T-helper 9 cell (primary cell): ENCODE measurements at places on chromosomes 1 and 21.

- DNase-seq = no peak
These were observed 80.4 kb downstream of the MAN1A2 start for GRCh38 chr1:117447661-117448060.

DNA sequence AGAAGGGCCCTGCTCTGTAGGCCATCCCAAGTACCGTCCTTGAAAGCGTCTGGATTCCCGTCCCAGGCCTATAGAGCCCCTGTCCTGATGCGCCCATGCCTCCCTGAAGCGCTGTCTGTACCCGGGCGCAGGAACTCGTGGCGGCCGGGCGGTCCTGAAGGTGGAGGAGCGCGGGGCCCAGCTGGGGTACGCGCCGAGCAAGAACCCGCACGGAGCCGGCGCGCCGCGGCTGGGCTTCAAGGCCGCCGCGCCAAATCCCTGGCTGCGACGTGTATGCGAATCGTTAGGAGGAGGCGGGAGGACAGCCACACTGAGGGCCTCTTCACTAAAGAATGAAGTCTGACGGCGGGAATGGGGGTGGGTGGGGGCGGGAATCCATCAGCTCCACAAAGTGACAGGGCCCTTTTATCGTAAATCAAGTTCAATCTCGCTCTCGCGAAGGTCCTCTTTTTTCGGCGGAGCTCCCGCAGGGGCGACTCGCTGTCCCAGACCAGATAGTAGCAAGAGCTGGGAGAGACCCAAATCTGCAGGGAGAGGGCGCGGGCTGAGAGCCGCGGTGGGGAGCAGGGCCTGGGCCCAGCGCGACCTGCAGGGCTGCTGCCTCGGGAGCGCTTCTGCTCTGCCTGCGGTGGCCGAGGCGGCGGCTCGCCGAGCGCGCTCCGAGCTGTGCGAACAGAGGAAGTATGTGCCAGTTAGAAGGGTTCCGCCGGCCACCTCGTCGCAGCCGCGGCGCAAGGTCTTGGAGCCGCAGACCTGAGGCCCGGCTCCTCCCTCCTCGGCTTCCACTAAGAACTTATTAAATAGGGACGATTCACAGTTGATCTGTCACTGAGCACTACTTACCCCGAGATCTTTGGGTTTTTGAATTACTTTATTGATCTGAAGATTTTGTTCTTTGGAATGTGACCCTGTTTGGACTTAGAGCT lies 10.4 kb downstream of the BARHL2 start:
- DNase-seq = no peak

DNA sequence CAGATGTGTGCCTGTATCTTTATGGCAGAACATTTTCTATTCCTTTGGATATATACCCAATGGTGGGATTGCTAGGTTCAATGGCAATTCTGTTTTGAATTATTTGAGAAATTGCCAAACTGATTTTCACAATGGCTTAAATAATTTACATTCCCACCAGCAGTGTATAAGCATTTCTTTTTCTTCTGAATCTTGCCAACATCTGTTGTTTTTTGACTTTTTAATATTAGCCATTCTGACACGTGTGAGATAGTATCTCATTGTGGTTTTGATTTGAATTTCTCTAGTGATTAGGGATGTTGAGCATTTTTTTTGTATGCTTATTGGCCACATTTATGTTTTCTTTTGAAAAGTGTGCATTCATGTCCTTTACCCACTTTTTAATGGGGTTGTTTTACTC lies 864.3 kb upstream of the ADAMTS5 start:
- no peak for DNase-seq

- DNase-seq = no peak
These were observed 1.6 kb downstream of the CLIC6 start for GRCh38 chr21:34670220-34670961.

- DNase-seq = no peak
These were observed 21.6 kb downstream of the HUNK start for GRCh38 chr21:31894457-31894856.

GRCh38 chr1:208166340-208167138 lies 77.6 kb downstream of the PLXNA2 start:
- no peak for DNase-seq

- DNase-seq = no peak
These were observed 21.2 kb upstream of the FMO4 start for GRCh38 chr1:171292799-171293198.

DNA sequence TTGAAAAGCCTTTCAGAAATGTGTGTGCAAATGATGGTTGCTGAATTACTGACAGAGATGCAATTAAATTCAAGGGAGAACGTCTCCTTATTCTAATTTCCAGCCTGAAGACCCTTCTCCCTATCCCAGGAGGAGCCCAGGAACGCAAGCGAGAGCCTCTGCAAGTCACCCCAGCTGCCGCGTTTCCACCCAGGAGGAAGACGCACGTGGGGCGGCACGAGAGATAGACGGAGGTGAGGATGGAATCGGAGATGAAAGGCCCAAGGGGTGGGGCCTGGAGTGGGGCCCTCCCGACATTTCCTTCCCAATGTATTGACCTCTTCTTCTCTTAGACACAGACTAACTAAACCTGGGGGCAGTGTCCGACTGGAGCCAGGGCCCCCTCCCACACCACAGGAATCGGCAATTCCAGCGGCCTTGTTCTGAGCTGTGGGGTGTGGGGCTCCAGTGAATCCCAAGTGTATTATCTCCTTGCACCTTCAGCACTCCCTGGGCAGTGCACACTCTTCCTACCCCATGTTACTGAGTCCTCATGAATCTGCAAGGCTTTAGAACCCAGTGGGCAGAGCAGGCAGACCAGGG lies 322.5 kb downstream of the AJAP1 start:
- DNase-seq = no peak

DNA sequence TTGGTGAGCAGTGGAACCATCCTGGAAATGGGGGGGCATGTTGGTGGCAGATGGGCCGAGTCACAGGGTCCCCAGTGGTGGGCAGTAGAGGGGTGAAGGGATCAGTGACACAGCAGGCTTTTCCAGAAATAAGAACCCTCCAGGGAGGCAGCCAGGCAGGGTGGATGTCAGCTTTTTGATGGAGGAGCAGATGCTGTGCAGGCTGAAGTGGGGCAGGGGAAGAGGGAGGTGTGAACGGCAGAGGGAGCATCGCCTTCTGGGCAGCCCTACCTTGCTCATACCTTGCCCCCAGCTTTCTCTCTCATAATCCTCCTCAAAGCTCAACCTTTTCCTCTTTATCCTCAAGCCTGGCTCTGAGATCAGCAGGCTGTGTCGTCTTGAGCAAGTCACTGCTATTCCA lies 131.8 kb upstream of the IPO9 start:
- no peak for DNase-seq

- DNase-seq = no peak
These were observed 25.2 kb upstream of the EXO1 start for GRCh38 chr1:241822846-241823245.

DNA sequence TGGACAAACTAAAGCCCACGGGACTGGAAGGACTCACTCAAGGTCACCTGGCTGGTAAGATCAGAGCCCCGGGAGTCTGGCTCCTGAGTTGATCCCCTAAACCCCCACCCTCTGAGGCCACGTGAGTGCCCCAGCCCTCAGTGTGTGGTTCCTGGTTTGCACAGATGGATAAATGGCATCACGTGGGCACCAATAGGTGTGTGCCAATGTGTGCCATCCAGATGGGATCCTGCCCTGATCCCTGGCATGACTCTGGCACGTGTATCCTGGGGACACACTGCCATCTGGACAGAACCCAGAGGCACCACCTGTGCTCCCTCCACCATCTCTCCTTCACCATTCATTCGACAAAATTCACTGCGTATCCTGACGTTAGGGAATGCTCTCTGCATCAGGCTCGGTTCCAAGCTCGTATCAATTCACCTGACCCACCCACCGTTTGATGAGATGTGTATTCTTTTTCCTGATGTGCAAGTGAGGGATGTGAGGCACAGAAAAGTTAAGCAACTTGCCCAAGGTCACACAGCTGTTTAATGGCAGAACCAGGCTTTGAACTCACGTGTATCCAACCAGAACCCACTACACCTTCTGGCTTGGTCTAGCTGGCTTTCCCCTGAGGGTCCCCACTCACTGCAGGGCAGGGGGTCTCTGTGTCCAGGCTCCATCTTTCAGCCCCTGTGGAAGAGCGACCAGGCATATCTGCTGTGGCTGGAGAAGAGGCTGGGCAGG lies 49.8 kb upstream of the PAX7 start:
- DNase-seq = no peak

DNA sequence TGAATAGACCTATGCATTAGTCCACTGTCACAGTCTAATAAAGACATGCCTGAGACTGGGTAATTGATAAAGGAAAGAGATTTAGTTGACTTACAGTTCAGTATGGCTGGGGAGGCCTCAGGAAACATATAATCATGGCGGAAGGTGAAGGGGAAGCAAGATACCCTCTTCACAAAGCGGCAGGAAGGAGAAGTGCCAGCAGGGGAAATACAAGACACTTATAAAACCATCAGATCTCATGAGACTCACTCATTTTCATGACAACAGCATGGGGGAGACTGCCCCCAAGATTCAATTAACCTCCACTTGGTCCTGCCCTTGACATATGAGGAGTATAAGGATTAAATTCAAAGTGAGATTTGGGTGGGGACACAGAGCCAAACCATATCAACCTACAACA lies 59.4 kb downstream of the CAPN9 start:
- no peak for DNase-seq

GRCh38 chr1:159040893-159041724 lies 31.4 kb downstream of the IFI16 start:
- DNase-seq = no peak

GRCh38 chr1:96559707-96560596 lies 161.6 kb upstream of the PTBP2 start:
- no peak for DNase-seq

GRCh38 chr21:23804866-23805265 lies 1802.4 kb downstream of the MRPL39 start:
- DNase-seq = no peak

DNA sequence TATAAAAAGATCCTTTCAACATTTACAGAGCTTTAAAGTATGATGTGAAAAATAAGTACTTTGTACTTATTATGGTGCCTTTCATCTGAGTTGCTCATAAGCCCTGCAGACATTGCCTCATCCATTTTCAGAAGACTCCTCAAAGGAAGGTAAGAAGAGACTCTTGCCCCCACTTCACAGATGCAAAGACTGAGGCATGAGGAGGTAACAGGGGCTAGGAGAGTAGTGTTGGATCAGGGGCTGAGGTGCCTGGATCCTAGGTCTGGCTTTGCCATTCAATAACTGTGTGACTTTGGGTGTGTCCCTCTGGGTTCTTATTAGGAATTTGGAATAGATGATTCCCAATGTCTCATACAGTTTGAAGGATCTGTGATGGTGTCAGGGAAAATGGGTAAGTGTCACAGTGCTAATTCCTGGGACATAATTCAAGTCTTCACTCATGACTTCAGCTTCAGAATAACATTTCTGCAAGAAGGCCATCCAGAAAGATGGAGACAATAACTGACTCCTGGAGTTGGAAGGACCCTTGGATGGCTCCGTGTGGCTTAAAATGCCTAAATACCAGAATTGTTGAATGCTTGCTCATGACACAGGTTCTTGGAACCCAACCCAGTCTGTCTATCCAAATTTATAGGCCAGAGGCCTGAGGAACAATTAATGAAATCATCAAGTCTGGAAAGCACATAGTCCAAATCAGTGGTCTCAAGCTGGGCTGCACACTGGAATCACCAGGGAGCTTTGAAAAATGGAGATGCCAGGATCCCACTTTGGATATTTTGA lies 93.1 kb upstream of the RUNX1 start:
- no peak for DNase-seq

GRCh38 chr1:20339811-20340457 lies 49.3 kb downstream of the VWA5B1 start:
- no peak for DNase-seq

DNA sequence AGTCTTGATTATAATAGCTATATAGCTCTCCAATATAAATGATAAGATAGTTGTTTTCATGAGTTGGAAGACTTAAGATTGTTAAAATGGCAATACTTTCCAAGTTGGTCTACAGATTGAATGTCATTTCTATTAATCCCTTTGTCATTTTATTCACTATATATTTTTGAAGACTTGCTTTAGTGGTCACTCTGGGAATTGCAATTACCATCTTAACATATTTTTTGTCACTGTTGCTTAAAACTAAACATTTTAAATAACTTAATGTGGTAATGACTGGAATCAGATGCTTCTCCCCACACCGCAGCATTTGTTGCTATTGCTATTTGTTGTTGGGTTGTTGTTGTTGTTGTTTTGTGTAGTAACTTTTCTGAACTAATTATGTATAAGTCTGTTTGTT lies 1592.9 kb downstream of the MRPL39 start:
- no peak for DNase-seq

GRCh38 chr1:241762713-241763339 lies 85.2 kb upstream of the EXO1 start:
- DNase-seq = no peak

GRCh38 chr1:57473448-57473847 lies 49.6 kb upstream of the DAB1 start:
- DNase-seq = no peak

- DNase-seq = no peak
These were observed 6.8 kb downstream of the TENT5C start for GRCh38 chr1:117612517-117613248.
